CD4-positive, alpha-beta T cell (primary cell): ENCODE measurements at places on chromosomes 2 and 18.

DNA sequence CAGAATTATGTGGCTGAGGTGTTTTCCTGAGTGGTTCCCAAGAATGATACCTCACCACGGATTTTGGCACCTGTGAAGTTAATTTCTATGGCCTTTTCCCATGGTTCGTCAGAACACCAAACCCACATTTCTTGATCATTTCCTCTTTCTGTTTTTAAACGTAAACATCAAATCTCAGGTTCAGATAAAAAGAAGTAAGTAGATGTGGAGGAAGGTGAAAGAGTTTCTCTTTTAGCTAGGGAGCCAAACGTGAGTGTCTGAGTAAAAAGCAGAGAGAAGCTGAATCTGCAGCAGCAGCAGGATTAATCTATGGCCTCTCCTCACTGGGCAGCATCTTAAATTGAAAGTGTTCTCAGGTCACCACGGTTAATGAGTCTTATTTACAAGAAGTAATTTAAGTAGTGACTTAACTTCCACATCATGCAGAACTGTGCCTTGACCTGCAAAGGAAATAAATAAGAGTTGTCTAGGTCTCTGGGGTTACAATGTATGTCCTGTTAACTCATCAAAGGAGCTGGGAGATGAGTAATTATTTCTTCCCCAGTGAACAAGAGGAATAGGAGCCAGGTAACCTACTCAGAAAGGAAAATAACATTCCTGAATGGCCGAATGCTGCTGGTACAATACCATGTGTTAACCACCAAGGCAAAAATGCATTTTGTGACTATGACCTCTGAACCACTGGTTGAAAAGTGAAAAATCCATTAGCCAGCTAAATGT lies 139.6 kb upstream of the NETO1 start:
- no peak for DNase-seq

DNA sequence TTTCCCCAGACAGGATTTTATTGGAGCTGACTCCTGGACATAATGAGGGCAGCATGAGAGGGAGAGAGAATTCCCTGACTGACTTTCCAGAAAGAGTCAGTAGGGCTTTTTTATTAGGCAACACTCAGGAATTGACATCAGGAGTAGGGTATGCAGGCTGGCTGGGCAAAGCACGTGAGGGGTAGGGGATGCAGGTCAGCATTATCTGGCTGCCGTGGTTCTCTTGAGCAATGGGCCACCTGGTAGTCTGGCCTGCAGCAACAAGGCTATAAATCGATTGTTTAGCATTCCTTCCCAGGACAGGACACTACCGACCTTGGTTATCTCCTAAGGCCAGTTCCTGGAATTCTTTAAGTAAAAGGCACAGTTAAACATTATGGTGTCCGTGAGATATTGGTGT lies 160.8 kb upstream of the AGAP1 start:
- DNase-seq: no peak

- no peak for DNase-seq
Measured at GRCh38 chr2:8490166-8490721, 191.6 kb upstream of the ID2 start.

GRCh38 chr2:135276525-135276924 lies 224.4 kb downstream of the RAB3GAP1 start:
- no peak for DNase-seq

DNA sequence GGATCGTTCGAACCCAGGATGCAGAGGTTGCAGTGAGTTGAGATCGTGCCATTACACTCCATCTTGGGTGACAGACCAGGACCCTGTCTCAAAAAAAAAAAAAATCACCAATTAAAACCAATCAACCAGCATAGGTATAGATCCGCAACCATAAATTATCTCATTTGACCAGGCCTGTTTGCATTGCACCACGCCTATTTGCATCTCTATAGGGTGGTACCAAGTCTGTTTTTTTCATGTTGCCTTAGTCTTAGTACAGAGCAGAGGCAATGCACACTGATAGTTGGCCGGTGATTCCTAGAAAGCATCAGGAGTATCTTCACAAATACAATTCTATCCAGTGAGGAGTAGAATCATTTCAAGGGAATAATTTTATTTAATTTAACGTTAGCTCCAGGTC lies 9.3 kb upstream of the NPC1 start:
- DNase-seq: no peak

DNA sequence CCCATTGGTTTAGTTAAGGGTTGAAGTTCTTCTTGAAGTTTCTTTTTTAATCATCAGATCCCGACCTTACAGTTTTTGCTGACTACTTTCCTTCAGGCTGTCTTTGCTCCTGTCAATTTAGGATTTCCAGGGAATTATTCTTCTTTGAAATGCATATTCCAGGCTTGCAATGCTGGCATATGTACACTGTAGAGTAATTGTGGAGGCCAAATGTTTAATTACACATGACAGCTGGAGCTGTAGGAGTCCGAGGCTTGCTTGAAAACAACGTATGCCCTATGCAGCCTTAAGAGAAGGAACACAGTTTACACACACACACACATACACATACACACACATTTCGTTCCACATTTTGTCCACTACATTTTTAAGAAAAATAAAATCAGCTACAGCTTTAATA lies 602.3 kb downstream of the TMEM182 start:
- DNase-seq: no peak

- no peak for DNase-seq
Measured at GRCh38 chr2:13113002-13113401, 396.3 kb downstream of the TRIB2 start.

- DNase-seq: no peak
Measured at GRCh38 chr18:74571895-74572680, 25.6 kb upstream of the ZNF407 start.

GRCh38 chr2:237445611-237446337 lies 31.8 kb upstream of the COL6A3 start:
- DNase-seq: no peak

DNA sequence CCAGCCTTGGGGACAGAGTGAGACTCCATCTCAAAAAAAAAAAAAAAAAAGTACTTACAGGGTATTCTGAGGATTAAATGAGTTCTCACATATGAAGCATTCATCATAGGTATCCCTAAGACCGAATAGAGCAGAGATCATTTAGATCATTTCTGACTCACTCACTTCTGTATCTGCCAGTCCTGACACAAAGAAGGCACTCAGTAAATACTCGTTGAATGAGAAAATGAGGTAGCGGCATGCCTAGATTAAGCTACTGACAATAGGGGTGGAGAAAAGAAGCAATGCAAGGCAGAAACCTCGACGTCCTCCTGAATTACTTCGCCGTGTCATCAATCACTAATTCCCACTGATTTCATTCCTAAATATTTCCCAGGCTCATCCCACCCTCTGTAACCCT lies 103.8 kb downstream of the GREB1L start:
- DNase-seq: no peak

GRCh38 chr2:134104754-134105153 lies 149.1 kb upstream of the MGAT5 start:
- no peak for DNase-seq

DNA sequence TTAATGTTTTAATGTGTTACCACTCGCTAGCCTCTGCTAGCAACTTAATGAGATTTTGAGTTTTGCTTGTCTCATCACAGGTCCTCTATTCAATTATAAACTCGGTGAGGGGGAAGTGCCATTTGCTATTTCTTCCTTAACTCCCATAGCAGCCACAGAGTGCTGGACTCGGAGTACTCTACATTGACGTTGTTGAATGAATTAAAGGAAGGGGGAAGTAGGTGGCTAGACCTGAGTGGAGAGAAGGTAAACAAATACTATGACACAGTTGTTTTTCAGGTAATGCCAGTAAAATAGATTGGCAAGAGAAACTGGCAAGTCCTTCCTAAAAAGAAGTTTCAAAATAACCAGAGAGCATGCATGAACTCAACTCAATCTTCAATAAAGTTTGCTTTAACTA lies 339.3 kb downstream of the HRH4 start:
- no peak for DNase-seq

DNA sequence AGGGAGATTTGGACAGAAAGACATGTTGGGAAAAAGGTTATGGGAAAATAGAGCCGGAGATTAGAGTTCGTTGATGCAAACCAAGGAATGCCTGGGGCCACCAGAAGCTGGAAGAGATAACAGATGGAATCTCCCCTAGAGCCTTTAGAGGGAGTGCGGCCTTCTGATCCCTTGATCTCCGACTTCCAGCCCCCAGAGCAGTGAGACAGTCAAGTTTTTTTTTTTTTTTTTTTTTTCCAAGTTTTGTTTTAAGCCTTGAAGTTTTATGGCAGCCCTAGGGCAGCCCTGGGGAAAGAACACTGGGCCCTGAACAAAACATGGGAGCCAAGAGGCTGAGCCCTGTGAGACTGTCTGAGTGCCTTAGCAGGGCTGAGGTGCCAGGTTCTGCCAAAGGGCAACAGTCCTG lies 6.5 kb downstream of the DGKD start:
- DNase-seq: no peak

- DNase-seq: peak; percentile 44
Measured at GRCh38 chr18:48949050-48949605, 1.6 kb downstream of the SMAD7 start.

DNA sequence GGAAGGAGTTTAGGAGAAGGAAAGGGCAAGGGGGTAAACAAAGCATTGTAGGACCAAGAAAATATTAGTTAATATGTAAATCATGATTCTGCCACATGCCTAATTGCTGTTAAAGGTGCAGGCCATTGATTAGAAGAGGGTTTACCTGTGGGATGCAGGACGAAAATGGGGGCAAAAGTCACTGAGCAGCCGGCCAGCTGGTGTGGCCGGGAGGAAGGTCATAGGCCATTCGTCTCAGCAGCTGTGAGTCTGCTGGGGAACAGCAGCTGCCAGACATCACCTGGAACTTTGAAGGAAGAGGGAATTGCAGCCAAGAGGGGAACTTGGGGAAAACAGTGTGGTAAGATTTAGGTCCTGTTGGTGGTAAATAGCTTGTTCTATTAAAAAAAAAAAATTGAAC lies 184.4 kb downstream of the DYSF start:
- DNase-seq: no peak

DNA sequence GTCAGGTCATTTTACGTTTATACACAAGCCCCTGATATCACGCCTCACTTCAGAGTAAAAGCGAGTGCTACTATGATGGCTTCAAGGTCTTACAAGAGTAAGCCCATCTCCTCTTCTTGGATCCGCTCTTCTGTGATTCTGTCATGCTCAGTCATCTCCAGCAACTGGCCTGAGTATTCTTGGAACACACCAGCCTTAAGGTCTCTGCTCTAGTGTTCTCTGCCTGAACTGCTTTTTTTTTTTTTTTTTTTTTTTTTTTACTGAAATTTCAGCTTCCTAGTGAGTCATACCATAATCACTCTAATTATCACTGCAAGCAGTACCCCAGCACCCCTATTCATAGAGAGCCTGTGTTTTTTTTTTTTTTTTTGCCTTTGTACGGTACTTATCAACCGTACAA lies 1228.9 kb downstream of the CNTNAP5 start:
- DNase-seq: no peak

DNA sequence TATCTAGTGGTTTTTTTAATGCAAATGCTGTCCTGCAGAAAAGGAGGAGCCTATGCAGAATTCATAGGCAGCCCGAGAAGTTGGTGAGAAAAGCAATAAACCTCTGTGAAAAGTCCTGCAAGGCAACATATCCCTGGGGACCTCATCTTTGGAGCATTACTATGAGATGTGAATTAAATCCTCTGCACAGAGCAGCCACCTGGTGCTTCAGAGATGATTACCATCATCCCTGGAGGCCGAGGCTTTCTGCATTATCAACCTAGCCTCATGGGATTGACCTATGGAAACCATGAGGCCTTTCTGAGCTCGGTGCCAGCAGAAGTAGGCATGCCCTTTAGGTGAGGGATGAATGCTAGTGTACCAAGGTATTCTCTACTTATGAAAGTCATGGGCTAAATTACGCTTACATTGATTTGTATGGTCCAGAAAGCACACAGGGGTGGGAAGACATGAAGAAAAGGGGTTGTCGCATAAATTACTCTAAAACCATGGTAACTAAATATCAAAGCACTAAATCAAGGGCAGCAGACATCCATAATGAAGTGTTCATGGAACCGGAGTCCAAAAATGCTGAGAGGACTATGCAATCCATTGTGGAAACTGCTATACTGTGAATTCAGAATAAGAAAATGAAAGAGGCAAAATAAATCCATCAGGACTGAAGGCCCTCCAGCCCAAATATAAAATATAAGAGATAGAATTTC lies 623.5 kb upstream of the DDX18 start:
- no peak for DNase-seq

DNA sequence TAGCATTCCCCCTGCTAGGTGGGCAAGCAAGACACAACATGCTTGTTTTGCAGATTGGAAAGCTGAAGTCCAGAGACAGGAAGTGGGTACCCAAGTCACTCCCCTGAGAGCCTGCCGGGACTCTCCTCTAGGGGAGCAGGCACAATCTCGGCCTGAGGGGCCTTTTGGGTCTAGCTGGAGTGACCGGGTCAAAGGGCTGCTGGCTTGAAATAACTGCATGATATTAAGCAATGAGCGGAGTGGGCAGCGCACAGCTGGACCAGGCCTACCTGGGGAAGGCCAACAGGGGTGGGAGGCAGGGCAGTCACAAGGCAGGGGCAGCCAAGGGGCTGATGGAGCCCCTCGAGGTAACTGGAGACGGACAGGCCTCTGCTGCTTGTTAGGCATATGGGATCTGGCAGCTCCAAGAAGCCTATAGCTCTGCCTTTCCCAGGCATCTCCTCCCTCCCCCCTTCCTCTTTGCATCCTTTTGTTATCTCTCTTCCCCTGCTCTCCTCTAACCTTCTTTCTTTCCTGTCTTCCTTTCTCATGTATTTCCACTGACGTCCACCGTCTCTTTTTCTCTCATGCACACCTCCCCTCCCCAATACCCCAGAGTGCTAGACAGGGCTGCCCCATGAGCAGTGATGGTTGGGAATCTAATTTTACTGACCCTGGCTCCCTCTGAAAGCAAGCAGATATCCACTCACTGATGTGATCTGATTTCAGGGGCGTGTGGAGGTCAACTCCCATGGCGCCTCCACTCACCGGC lies 237.5 kb downstream of the LOXHD1 start:
- no peak for DNase-seq

GRCh38 chr2:162074928-162075688 lies 1.1 kb upstream of the DPP4 start:
- DNase-seq: no peak

DNA sequence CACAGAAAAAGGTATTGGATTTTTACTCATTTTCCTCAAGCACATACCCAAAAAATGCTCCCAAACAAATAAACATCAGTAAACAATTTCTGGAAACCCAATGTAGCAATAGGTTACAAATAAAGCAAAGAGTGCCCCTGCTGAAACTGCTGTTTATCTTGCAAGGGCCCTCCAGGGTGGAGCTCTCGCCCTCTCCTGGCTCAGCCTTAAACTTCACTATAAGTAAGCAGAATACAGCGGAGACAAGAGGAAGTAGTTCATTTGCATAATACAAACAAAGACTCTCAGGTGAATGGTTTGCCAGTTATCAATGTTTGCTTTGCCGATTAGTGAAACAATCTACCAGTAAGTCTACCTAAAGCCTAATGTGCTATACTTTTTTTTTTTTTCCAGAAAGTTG lies 437.6 kb downstream of the DLGAP1 start:
- no peak for DNase-seq

GRCh38 chr2:234847364-234847635 lies 104.5 kb upstream of the SH3BP4 start:
- no peak for DNase-seq

- no peak for DNase-seq
Measured at GRCh38 chr2:158213773-158214172, 112.1 kb downstream of the UPP2 start.

GRCh38 chr2:24125956-24126355 lies 2.7 kb downstream of the FAM228B start:
- DNase-seq: no peak
